Ureter (tissue), 1 donor: ENCODE measurements at places on chromosomes 6 and 20. TPM values are rescaled to one million over a fixed set of nuclear protein-coding genes. Genes with fewer than 3 reads are reported as not detected.

Gene TSBP1
- not detected for total RNA-seq

DNA sequence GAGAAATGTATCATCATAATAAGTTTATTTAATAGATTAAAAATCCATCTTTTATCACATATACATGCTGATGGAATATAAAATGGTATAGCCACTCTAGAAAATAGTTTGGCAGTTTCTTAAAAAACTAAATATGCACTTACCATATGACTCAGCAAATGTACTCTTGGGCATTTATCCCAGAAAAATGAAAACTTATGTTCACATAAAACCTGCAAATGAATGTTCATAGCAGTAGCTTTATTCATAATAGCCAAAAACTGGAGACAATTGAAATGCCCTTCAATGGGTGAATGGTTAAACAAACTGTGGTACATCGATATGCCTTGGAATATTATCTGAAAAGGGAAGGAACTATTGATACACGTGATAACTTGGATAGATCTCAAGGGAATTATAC lies 6.4 kb upstream of the NCOA7 start:
- no peak for DNase-seq

GRCh38 chr6:73006146-73006545 lies 219.2 kb downstream of the KHDC1L start:
- no peak for DNase-seq

DNA sequence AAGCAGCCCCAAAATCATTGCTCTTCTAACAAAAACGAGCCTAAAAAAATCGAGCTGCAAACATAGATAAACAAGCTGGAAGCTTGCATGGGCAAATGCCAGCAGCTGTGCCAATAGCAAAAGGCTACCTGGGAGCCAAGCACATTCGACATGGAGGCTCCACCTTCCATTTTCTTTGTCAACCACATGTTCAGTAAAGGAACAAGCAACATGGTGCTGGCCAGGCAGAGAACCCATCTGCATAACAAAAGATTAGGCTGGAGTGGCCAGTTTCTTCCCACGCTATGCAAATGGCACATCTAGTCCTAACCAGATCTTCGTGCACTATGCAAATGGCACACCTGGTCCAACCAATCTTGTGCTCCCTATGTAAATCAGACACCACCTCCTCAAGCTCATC lies 110.5 kb downstream of the KIF16B start:
- no peak for DNase-seq

DNA sequence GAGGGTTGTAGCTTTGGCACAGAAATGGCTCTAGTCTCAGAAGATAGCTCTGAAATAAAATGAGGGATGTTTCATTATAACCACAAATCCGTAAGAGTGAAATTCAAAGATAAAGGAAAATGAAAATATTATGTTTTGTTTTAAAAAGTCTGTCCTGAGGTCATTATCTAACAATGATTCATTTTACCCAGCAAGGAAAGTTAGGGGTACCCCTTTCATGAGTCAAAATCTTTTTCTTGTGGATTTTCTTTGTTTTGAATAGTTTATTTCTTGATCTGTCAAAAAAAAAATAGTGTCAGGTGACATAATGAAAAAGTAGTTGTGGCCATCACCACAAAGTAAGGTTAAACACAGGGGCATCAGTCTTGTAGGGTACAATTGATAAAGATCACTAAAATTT lies 59.7 kb upstream of the MYB start:
- no peak for DNase-seq

- no peak for DNase-seq
Observed at GRCh38 chr6:164144316-164144715, 729.8 kb downstream of the QKI start.

- no peak for DNase-seq
Observed at GRCh38 chr6:166289207-166290060, 18.8 kb downstream of the PRR18 start.
